Peyer's patch (tissue), 4 donors: ENCODE measurements at places on chromosomes 5 and 9.

DNA sequence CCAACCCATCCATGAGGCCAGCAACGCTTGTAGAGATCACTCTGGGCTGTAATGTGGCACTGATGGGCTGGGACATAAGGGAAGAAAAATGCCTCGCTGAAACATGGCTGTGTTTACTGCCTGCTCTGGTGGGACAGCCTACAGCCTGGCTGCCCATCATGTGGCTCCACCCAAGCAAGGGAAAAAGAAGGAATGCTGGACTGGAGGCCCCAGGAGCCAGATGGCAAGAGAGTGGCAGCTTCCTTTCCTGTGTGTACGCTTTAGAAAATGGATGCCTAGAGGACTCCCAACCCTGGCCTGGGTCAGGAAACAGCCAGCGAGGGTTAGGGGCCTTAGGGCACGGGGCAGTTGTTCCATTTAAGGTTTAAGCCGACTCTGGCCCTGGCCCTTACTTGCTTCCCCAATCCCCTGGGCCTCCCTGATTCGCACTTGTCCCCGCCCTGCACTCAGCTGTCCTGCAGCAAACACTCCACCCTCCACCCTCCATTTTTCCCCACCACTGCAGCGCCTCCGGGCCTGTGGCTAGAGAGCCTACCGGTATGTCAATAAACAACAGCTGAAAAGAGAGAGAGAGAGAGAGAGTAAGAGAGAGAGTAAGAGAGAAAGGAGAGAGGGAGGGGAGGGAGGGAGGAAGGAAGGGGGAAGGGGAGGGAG lies 819.4 kb downstream of the SEMA5A start:
- no peak for DNase-seq

DNA sequence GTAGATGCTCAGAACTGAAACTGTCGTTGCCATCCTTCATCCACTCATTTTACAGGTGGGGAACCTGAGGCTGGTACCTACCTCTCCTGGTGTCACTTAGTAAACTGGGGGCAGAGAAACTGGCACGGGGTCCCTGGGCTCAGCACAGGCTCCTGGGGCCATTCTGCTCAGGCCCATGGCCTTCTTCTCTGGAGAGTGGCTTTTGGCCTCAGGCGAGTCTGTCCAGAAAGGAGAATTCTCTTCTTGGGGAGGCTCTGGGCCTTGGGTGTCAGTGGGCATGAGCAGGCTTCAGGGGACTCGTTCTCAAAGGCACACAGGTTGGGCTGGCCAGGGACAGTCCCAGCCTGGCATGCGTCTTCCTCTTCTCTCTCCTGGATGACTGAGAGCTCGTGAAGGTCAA lies 24.6 kb downstream of the COL5A1 start:
- no peak for DNase-seq

- DNase-seq: no peak
Observed at GRCh38 chr9:33843312-33843961, 26.5 kb downstream of the UBE2R2 start.

DNA sequence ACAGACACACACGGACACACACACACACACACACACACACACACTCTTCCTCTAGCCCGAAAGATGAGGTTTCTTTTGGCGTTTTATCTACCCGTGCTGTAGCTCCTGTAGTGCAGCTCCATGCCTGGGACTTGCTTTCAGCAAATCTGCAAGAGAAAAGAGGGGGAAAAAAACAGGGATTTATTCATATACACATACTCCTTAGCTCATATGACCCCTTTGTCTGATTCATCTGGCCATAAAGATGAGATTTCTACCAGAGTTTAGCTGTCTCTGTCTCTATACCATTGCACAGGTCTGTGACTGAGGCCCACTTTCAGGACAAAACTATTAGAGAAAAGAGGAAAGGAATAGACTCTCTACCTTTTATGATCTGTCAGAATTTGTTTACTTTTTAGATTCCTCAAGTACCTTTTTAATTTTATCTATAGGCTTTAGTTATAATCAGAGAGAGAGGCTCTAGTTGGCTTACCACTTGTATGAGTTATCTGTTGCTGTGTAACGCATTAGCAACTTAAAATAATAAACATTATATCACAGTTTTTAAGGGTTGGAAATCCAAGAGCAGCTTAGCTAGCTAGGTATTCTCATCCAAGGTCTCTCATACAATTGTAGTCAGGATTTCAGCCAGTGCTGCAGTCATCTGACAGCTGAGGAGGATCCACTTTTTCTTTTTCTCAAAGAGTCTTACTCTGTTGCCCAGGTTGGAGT lies 14.7 kb downstream of the SNX2 start:
- no peak for DNase-seq

- no peak for DNase-seq
Observed at GRCh38 chr5:168693297-168693696, 114.1 kb upstream of the PANK3 start.

- no peak for DNase-seq
Observed at GRCh38 chr5:1171340-1171941, 30.0 kb upstream of the SLC6A19 start.

- no peak for DNase-seq
Observed at GRCh38 chr5:172405226-172406107, 48.9 kb downstream of the SH3PXD2B start.

DNA sequence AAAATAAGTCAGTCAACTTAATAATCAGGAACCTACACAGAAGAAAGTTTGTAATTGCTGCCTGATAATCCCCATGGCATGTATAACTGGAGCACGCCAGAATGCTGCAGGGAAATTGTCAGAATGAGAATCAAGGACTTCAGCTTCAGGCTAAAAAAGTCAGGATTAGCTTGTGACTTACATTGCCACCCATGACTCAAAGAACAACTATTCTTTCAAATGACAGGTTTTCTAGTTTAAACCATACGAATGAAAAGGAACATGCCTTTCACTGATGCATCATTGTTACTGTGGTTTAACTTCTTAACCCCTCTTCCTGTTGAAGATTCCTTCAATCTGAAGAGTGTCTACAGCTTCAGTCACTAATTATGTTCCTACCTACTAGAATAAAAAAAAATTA lies 112.4 kb downstream of the ISL1 start:
- no peak for DNase-seq

DNA sequence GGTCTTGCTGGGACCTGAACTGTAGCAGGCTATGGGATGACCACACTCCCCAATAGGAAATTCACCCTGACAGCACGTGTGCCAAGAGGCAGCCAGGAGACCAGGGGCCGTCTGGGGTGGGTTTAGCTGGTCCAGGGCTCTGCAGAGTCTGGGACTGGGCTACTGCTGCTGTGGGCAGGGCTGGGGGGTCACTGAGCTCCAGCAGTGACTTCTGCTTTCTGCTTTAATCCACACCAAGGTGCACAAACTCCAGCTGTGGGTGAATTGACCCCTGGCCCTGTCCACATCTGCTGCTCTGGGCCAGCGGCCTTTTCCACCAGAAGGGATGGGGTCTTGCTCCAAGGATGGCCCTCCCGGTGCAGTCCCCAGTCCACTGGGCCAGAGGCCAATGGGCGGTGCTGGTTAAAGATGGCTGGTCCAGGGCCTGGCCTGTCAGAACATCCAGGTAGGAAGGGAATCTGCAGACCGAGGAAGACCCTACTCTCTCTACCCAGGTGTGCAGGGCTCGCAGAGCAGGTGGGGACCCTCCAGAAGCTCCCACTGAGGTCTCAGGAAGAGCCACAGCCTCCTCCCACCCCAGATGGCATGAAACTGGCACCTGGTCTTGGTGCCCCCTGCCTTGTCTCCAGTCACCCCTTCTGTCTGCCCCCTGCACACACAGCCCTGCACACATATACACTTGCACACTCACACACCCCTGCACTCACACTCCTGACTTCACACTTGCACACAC lies 28.0 kb downstream of the GLT6D1 start:
- DNase-seq: no peak

DNA sequence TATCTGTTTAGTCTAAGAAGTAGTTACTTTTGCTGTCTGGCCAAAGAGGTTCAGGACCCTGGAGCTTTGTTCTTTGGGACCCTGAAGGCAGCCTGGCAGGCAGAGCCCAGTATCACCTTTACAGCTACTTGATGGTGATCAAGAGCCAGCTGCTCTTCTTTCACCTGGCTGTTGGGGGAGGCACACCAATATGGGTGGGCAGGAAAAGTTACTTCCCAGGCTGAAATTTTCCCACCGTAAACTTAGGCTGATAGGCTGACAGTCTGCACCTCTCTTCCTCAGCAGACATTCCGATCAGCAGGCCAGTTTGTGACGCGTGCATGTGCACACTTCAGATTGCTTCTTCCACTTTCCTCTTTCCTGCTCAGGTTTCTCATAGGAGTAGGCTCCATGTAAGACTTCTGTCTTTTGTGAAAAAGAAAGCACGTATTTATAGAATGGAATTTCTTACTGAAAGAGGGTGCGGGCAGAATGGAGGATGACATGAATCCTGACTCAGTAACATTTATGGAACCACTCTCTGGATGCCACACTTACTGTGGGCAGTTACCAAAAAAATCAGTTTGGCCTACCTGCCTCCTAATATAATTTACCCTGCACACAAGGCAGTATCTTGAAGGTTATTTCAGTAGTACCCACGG lies 223.9 kb upstream of the DMRT1 start:
- DNase-seq: no peak

GRCh38 chr5:11547730-11548129 lies 356.5 kb downstream of the CTNND2 start:
- DNase-seq: no peak

- DNase-seq: no peak
Observed at GRCh38 chr9:32350682-32351081, 33.8 kb upstream of the ACO1 start.

DNA sequence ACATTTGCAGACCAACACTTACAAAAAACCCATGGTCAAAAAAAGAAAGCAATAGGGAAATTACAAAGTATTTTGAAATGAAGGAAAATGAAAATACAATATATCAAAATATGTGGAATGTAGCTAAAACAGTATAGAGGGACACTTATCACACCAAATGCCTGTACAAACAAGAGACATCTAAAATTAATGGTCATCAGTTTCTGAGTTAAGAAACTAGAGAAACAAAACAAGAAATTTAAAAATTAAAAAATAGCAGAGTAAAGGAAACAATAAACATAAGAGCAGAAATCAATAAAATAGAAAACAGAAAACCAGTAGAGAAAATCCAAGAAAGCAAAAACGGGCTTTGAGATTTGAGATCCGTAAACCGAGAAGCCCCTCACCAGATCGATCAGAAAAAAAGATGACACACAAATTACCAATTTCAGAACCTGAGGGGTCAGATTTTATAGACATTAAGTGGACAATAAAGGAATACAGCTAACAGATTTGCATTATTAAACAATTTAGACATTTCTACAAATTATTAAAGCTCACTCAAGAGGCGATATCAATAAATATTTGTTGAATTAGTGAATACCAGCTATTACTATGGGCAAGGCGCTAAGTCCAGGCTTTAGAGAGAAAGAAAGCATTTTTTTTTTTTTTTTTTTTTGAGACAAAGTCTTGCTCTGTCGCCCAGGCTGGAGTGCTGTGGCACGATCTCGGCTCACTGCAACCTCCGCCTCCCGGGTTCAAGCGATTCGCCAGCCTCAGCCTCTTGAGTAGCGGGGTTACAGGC lies 1.0 kb upstream of the TENT2 start:
- DNase-seq: no peak

- no peak for DNase-seq
Observed at GRCh38 chr5:126351153-126351552, 72.1 kb upstream of the GRAMD2B start.

GRCh38 chr5:61254969-61255555 lies 77.0 kb upstream of the ZSWIM6 start:
- DNase-seq: no peak

DNA sequence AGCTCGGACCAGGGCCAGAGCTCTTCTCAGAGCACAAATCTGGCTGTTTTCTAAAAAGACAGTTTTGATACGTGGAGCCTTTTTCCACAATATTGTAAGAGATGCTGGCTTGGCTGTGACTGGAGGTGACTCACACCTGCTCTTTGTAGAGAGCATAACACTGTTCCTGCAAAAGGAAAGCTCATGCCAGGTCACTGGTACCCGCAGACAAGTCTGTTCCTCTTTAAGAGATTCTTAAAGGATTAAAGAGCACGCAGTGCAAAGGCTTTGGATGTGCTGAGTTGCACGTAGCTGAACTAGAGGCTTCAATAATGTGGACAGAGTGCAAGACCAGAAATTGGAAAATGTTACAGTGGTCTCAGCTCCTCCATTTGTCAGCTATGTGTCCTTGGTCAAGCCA lies 19.0 kb downstream of the ACTL7B start:
- no peak for DNase-seq

- DNase-seq: no peak
Observed at GRCh38 chr5:32020271-32020670, 153.8 kb downstream of the GOLPH3 start.

- no peak for DNase-seq
Observed at GRCh38 chr5:75281716-75282465, 45.2 kb upstream of the ANKRD31 start.

DNA sequence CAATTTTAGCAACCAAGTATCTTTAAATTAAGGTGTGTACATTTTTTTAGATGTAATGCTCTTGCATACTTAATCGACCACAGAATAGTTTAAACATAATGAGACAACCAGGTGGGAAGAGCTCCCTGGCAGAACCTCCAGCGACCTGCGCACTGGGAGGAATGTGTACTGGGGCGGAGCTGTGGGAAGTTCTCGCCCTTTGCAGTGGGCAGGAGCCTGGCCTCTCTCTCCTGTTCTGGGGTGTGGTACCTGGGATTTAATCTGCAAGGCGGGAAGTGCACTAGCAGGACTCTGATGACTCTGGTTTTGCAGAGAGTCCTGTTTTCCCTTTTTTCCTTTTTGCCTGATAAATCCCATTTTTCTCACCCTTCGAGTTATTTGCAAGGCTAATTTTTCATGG lies 150.7 kb downstream of the SLC28A3 start:
- DNase-seq: no peak

DNA sequence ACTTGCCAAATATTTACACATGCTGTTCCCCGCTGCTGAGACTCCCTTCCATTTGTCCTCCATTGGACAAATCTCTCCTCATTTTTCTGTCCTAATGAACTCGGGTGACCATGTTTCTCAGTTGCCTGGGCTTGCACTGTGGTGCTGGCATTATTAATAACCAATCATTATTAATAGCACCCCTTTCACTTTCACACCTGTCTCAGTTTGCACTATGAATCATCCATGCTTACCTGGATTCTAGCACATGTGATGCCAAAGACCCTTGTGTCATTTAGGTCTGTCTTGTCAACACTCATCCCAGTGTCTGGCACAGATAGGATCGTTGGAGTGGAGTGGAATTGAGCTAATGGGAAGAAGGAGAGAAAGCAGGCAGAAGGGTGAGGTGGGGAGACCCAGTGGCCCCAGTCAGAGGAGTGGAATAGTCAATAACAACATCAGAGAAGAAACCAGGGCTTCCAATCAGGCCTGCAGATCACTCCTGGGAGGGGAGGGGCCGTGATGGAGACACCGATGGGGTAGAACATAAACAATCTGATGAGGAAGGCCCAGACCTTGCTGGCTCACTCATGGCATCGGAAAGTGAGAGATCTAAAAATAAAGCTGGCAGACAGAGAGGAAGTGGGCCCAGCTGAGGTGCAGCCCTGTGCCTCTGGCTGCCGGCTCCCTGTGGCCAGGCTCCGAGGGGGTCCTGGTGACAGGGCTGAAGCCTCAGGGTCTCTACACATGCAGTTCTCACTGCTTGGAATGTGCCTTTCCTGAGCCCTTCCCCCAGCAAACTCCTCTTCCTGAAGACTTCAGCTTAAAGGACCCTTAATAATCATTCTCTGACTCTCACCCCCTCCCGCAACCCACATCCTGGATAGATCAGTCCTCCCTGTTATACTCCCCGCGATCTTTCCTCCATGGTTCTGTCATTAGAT lies 33.5 kb upstream of the CRB2 start:
- no peak for DNase-seq
